ENCODE measurements at places on chromosomes 1 and 21. TPM values are rescaled to one million over a fixed set of nuclear protein-coding genes. Genes with fewer than 3 reads are reported as not detected.
A peak's percentile ranks its signal among the peaks of the same experiment; 100 is the strongest.

LAX1 gene
- not detected for total RNA-seq

GRCh38 chr1:213572912-213573647 is 414.7 kb upstream of the PROX1 start:
- H3K27ac ChIP-seq: no peak overlapping the region
- DNase-seq: no peak
- no peaks in the 10 kb centered on the region for H3K36me3 ChIP-seq
- H3K4me1 ChIP-seq: no peaks in the 10 kb centered on the region
- H3K4me3 ChIP-seq: no peak overlapping the region
- H3K27me3 ChIP-seq: no peaks in the 10 kb centered on the region

DNA sequence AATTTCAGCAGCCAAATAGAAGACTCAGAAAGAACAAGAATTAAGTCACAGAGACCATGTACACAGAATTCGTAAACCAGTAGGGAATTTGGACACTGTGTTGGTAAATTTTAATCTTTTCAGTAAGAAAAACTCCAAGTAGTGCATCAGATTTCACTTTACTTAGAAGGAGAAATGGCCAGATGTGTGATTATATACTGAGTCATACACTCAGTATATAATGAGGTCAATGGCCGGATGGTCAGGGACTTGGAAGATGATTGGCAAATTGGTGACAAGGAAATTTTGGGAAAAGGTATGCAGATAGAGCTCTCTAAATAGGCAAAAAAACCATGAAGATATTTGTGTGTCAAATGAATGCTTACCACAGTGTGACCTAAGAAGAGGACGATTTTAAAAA is 399.8 kb upstream of the LRRC7 start:
- no peak overlapping the region for H3K4me3 ChIP-seq
- no peaks in the 10 kb centered on the region for H3K27me3 ChIP-seq
- no peaks in the 10 kb centered on the region for H3K4me1 ChIP-seq
- no peak overlapping the region for H3K27ac ChIP-seq
- peaks cover 17% of the 10 kb centered on the region for H3K36me3 ChIP-seq
- no peak for DNase-seq

GRCh38 chr1:59377350-59377904 is 80.5 kb downstream of the FGGY start:
- no peak overlapping the region for H3K27ac ChIP-seq
- H3K4me1 ChIP-seq: no peaks in the 10 kb centered on the region
- H3K4me3 ChIP-seq: no peak overlapping the region
- H3K27me3 ChIP-seq: no peaks in the 10 kb centered on the region
- no peak for DNase-seq
- peaks cover 39% of the 10 kb centered on the region for H3K36me3 ChIP-seq

FMN2 gene
- 0.61 TPM for total RNA-seq

- no peak overlapping the region for H3K27ac ChIP-seq
- no peaks in the 10 kb centered on the region for H3K27me3 ChIP-seq
- H3K4me1 ChIP-seq: no peaks in the 10 kb centered on the region
- no peak overlapping the region for H3K4me3 ChIP-seq
Measured at GRCh38 chr1:62810420-62811274, 26.7 kb downstream of the ATG4C start.

DNA sequence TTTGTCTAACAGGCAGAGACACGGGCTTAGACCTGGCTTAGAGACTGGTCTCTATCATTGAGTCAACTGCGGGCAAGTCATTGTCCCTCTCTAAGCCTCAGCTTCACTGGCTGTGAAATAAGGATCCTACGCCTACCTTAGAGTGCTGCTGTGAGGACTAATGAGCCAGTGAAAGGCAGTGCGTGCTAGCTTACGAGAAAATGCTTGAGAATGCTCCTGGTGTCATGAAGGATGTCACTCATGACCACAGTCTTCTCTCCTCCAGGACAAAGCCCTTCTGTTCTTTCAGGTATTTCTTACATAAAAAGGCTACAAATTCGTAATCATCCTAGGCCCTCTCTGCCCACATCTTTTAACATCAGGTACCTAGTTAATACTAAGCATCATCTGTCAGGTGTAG is 16.5 kb upstream of the A3GALT2 start:
- H3K27me3 ChIP-seq: no peaks in the 10 kb centered on the region
- peaks cover 10% of the 10 kb centered on the region for H3K4me1 ChIP-seq
- DNase-seq: no peak
- H3K36me3 ChIP-seq: no peaks in the 10 kb centered on the region
- no peak overlapping the region for H3K4me3 ChIP-seq
- H3K27ac ChIP-seq: no peak overlapping the region

DNA sequence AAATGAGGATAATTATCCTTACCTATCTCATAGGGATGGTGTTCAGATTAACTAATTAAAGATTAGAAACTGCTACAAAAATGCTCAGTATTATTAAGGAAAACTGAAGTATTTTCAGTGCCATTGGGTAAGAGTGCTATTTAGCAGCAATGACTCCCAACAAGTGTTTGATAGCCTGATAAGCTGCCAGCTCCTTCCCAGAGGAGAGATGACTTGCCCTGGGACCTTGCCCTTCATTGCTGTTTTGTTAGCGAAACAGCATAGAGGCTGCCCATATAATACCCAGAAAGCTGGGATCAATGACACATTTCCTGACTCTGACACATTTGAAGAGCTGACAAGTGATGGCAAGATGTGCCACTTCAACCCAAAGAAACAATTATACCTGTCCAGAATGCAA is 592.2 kb downstream of the ADGRL2 start:
- H3K27me3 ChIP-seq: no peaks in the 10 kb centered on the region
- no peaks in the 10 kb centered on the region for H3K36me3 ChIP-seq
- no peak for DNase-seq
- H3K4me1 ChIP-seq: no peaks in the 10 kb centered on the region

SERPINC1 gene
- total RNA-seq: not detected

DNA sequence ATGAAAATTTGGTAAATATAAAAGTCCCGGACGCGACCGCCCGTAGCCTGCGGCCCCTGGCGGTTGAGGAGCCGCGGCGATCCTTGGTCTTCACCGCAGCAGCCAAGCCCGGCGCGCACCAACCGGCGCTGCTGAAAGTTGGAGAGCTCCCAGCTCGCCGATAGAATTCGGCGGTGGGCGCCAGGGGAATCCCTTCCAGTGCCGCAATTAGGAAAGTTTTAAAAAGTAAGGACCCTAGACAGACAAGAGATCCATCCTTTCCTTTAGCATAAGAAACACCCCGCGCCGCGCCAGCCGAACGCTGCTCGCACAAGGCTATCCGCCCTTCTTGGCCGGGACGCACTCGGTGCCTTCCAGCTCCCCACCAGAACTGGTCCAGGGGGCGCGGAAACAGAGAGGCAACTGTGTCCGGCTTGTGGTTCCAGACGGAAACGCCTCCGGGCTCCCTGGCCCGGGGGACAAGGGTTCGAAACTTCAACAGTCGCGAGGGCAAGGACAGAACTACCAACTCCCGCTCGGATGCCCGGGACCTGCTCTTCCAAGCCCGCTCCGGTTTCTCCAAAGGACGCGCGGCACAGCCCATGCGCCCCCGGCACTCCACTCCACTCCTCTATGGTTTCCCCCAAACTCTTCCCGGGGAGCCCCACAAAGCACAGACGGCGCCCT is 1.7 kb downstream of the FAM78B start:
- DNase-seq: peak; percentile 78
- H3K36me3 ChIP-seq: no peaks in the 10 kb centered on the region
- H3K4me1 ChIP-seq: peaks cover 5% of the 10 kb centered on the region
- peak overlapping the region; percentile 75 for H3K4me3 ChIP-seq

- no peak overlapping the region for H3K4me3 ChIP-seq
- H3K27ac ChIP-seq: no peak overlapping the region
- 0 out of 2 replicates have a peak, but pooled peaks cover 2% of the 10 kb centered on the region for H3K4me1 ChIP-seq
- H3K36me3 ChIP-seq: no peaks in the 10 kb centered on the region
- no peak for DNase-seq
Measured at GRCh38 chr1:97204468-97204867, 482.9 kb downstream of the PTBP2 start.

FUBP1 gene
- 271 TPM for total RNA-seq

- no peaks in the 10 kb centered on the region for H3K4me1 ChIP-seq
- peaks cover 5% of the 10 kb centered on the region for H3K36me3 ChIP-seq
- H3K27me3 ChIP-seq: no peaks in the 10 kb centered on the region
- no peak for DNase-seq
Measured at GRCh38 chr1:161838362-161838761, 72.2 kb downstream of the ATF6 start.

PLD5 gene
- total RNA-seq: 3.7 TPM

C1QB gene
- total RNA-seq: not detected

SMIM11 gene
- total RNA-seq: 0.66 TPM

GRCh38 chr1:154499446-154499845 is 2.6 kb upstream of the TDRD10 start:
- H3K27me3 ChIP-seq: peaks cover 42% of the 10 kb centered on the region
- DNase-seq: no peak
- H3K27ac ChIP-seq: no peak overlapping the region
- no peak overlapping the region for H3K4me3 ChIP-seq
- no peaks in the 10 kb centered on the region for H3K36me3 ChIP-seq

S100A7 gene
- not detected for total RNA-seq

- DNase-seq: no peak
- peak overlapping the region; percentile 100 for H3K27ac ChIP-seq
- peaks cover 10% of the 10 kb centered on the region for H3K36me3 ChIP-seq
- no peaks in the 10 kb centered on the region for H3K4me1 ChIP-seq
Measured at GRCh38 chr1:244971552-244972216, 107.3 kb upstream of the HNRNPU start.

GRCh38 chr1:904310-904950 is 19.3 kb upstream of the SAMD11 start:
- H3K36me3 ChIP-seq: peaks cover 2% of the 10 kb centered on the region
- peak; percentile 82 for DNase-seq
- H3K4me1 ChIP-seq: no peaks in the 10 kb centered on the region

- no peaks in the 10 kb centered on the region for H3K36me3 ChIP-seq
- no peak for DNase-seq
- H3K27me3 ChIP-seq: no peaks in the 10 kb centered on the region
- H3K4me3 ChIP-seq: no peak overlapping the region
- no peak overlapping the region for H3K27ac ChIP-seq
Measured at GRCh38 chr21:21210552-21210951, 212.3 kb downstream of the NCAM2 start.

GRCh38 chr1:217989510-217989909 is 295.6 kb upstream of the RRP15 start:
- no peak for DNase-seq
- H3K36me3 ChIP-seq: no peaks in the 10 kb centered on the region
- no peak overlapping the region for H3K4me3 ChIP-seq
- H3K27ac ChIP-seq: no peak overlapping the region

PTAFR gene
- total RNA-seq: 1.8 TPM

DNA sequence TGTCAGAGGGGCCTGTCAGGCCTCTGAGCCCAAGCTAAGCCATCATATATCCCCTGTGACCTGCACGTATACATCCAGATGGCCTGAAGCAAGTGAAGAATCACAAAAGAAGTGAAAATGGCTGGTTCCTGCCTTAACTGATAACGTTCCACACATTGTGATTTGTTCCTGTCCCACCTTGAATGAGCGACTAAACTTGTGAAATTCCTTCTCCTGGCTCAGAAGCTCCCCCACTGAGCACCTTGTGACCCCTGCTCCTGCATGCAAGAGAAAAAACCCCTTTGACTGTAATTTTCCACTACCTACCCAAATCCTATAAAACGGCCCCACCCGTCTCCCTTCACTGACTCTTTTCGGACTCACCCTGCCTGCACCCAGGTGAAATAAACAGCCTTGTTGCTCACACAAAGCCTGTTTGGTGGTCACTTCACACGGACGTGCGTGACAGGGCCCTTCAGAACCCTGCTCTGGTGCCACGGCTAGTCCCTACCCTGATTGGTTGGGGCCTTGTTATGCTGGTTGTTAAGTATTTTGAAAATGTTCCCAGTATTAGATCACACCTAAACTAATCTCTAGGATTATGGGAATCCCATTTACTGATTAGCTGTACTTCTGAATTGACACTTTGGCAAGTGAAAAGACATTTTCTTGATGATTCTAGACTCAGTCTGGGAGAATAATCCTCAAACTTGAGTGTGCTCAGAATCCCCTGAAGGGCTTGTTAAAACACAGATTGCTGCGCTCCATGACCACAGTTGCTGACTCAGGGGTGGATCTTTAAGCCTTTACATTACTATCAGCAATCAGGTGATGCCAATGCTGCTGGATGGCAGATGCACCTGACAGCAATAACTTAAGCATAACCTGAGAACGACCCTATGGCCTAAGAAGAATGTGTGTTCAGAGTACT is 28.8 kb upstream of the SPATA6 start:
- peaks cover 18% of the 10 kb centered on the region for H3K4me1 ChIP-seq
- no peak overlapping the region for H3K4me3 ChIP-seq

DNA sequence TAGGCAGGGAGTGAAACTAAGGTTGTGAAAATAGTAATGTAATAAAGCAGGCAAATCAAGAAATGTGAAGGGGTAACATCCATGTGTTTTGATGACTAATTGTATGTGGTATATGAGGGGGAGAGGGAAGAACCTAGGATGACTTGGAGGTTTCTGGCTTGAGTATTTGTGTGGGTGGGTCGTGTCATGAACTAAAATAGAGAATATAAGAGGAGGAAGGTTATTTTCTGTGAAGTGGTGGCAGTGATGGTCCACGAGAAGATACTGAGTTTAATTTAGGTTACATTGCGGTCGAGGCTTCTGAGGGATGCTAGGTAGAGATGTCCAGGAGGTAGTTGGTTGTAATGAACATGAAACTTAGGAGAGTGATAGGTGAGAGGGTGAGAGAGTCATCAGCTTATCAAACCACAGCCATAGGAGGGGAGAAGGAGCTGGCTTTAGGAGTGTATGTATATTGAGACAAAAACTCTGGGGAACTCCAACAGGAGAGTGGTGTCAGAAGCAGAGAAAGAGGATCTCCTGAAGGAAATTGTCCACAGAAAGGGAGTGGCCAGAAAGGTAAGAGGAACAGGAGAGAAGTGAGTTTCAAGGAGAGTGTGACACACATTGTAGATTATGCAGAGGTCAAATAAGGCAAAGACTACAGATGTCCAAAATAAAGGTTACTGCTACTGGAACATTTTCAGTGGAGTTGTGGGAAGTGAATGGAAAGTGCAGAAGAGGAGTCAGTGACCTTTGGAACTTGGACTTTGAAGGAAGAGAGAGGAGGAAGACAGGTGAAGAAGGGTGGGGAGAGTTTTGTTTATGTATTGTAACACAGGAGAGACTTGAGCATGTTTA is 89.0 kb upstream of the MACF1 start:
- no peak overlapping the region for H3K4me3 ChIP-seq
- peaks cover 9% of the 10 kb centered on the region for H3K4me1 ChIP-seq
- no peaks in the 10 kb centered on the region for H3K27me3 ChIP-seq
- no peak overlapping the region for H3K27ac ChIP-seq
- peaks cover 4% of the 10 kb centered on the region for H3K36me3 ChIP-seq

- DNase-seq: peak; percentile 70
- no peaks in the 10 kb centered on the region for H3K27me3 ChIP-seq
- no peak within 1 kb of the TSS for H3K27ac ChIP-seq
- 0 out of 3 replicates have a peak, but pooled peaks cover 4% of the 10 kb centered on the region for H3K36me3 ChIP-seq
- peaks cover 9% of the 10 kb centered on the region for H3K4me1 ChIP-seq
Measured at GRCh38 chr1:44031252-44032169, at the start of gene SLC6A9. TSS of gene SLC6A9 (minus strand) at chr1:44031462. CDS start at chr1:44024277, 7,185 bp downstream.

CYP2J2 gene
- 0.57 TPM for total RNA-seq

- no peaks in the 10 kb centered on the region for H3K27me3 ChIP-seq
- no peaks in the 10 kb centered on the region for H3K36me3 ChIP-seq
- H3K4me1 ChIP-seq: peaks cover 5% of the 10 kb centered on the region
- H3K27ac ChIP-seq: no peak overlapping the region
- no peak for DNase-seq
Measured at GRCh38 chr1:101130673-101131072, 105.1 kb upstream of the DPH5 start.
